ENCODE measurements at places on chromosomes 7 and 10. TPM values are rescaled to one million over a fixed set of nuclear protein-coding genes. Genes with fewer than 3 reads are reported as not detected.

CHRM2 gene
- total RNA-seq = 105 TPM

CCT6A gene
- 62.0 TPM for total RNA-seq

ADAM22 gene
- total RNA-seq = 3.4 TPM

BLOC1S2 gene
- 15.9 TPM for total RNA-seq

SFXN4 gene
- 51.7 TPM for total RNA-seq

SPDYE5 gene
- 0.20 TPM for total RNA-seq

MAT1A gene
- not detected for total RNA-seq

SDK1 gene
- total RNA-seq = 5.0 TPM

ANKRD30A gene
- total RNA-seq = not detected

C7orf57 gene
- total RNA-seq = not detected

FKBP14 gene
- total RNA-seq = 11.4 TPM

ACSM6 gene
- total RNA-seq = not detected

GRCh38 chr10:95266674-95267095, 24.1 kb downstream of the PDLIM1 start:
- no peak for DNase-seq

- DNase-seq = no peak
These were observed 101.2 kb downstream of the EPC1 start for GRCh38 chr10:32245760-32246159.

- no peak for DNase-seq
These were observed 285.9 kb upstream of the FZD8 start for GRCh38 chr10:35927990-35928488.

GRCh38 chr7:33087356-33087755, 21.8 kb downstream of the RP9 start:
- no peak for DNase-seq

DNA sequence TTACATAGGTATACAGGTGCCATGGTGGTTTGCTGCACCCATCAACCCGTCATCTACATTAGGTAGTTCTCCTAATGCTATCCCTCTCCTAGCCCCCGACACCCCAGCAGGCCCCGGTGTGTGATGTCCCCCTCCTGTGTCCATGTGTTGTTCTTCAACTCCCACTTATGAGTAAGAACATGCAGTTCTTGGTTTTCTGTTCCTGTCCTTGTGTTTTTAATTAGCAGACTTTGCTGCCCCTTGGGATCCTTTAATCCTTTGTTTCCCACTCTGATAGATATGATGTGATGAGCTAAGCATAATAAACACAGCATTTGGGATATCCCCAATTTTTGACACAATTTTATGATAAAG, 71.1 kb upstream of the PALS2 start:
- no peak for DNase-seq

GRCh38 chr7:19984231-19984632, 210.8 kb upstream of the TMEM196 start:
- no peak for DNase-seq

DNA sequence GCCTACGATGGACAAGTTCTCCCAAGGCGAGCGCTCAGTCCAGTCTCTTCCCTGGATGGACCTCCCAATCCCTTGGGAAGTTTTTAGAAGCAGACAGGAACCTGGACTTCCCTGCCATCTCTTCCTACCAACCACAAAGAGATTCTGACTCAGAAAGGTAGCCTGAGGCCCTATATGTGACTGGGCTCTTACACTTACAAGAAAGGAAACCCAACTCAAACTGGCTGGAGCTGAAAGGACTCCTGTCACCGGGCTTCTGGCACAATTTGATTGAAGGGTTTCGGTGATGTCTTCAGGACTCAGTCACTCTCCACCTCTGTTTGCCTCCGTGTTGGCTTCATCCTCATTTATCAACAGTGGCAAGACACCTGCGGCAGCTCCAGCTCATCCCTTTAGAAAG, 3.7 kb upstream of the COL13A1 start:
- no peak for DNase-seq

- peak; percentile 41 for DNase-seq
These were observed 80.4 kb downstream of the CLEC2L start for GRCh38 chr7:139603896-139604295.

- DNase-seq = peak; percentile 76
These were observed 23.2 kb downstream of the CREB3L2 start for GRCh38 chr7:137978464-137979237.

DNA sequence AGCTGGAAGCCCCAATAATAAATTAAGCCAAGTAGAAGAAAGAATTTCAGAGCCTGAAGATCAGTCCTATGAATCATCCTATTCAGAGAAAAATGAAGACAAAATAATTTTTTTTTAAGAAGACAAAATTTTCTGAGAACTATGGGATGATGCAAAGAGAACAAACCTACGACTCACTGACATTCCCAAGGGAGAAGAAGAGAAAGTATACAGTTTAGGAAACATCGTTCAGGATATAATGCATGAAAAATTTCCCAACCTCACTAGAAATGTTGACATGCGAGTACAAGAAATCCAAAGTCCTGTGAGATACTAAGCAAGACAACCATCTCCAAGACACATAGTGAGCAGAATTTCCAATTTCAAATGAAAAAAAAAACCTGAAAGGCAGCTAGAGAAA, 150.5 kb downstream of the THSD7A start:
- DNase-seq = no peak

DNA sequence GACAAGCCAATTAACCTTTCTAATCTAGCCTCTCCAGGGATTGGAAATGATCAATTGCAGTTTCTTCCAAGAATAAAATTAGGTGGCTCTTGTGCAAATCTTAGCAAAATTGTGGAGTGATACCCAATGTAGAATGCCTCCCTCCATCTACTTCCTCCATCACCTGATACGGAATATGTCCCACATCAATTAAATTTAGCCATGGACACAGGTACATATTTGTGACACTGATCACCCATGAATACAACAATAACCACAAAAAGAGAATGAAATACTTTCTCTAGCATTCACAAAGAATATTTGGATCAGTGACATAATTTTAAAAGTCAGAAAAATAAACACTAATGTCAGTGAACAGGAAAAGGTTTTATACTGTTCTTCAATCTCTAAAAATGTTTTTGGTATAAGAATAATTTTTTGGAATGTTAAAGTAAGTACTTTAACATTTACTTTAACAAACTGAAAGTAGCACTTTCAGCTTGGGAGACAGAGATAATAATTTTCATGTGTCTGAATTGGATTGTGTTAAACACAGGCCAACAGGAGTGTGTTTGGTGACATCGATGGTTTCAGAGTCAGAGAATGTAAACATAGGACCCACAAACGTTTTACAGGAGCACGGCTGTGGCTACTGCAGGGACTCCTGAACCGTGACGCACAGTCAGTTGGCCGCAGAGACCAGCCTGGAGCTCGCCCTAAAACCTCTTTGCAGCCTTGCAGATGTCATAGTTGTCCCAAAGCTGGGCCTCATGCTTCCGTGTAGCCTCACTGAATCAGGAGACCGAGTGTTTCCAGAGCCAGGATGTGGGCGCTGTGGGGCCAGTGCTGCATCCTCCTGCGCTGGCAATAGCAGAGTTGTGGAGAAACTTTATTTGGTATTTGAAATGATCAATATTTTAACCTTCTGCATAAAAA, 7.2 kb downstream of the RBM20 start:
- peak; percentile 41 for DNase-seq

DNA sequence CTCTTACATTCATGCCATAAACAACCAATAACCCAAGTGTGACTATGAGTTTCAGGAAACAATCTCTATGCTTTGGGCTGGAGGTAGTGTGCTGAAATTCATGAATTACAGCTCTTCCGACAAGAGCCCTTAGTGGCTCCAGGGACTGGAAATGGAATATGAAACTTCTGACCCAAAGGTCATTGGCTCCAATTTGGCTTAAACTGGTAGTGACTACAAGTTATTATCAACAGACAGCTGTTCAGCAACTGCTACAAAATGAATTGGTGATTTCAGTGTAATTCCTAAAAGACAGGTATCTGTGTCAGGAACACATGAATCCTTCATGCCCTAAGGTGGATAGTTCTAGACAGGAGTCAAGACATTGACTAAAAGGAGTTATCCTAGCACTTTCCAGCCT, 745.4 kb downstream of the PHTF2 start:
- no peak for DNase-seq

- no peak for DNase-seq
These were observed 2.1 kb upstream of the IDE start for GRCh38 chr10:92575961-92576360.

DNA sequence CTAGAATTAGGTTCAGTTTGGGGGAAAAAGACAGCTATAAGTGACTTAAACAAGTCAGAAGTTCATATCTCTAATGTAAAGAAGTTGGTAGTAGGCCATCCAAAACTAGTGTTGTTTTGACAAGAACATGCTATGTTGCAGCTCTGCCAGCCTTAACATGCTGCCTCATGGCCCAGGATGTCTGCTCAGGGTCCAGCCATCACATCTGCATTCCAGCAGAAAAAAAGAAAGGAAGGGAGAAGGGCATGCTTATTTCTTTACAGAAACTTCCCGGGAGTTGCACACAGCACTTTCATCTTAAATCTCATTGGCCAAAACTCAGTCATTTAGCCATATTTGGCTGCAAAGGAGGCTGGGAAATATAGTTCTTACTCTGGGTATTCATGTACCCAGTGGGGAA, 400.4 kb upstream of the PODXL start:
- DNase-seq = no peak

- DNase-seq = no peak
These were observed 56.6 kb downstream of the GSDME start for GRCh38 chr7:24700521-24701260.

DNA sequence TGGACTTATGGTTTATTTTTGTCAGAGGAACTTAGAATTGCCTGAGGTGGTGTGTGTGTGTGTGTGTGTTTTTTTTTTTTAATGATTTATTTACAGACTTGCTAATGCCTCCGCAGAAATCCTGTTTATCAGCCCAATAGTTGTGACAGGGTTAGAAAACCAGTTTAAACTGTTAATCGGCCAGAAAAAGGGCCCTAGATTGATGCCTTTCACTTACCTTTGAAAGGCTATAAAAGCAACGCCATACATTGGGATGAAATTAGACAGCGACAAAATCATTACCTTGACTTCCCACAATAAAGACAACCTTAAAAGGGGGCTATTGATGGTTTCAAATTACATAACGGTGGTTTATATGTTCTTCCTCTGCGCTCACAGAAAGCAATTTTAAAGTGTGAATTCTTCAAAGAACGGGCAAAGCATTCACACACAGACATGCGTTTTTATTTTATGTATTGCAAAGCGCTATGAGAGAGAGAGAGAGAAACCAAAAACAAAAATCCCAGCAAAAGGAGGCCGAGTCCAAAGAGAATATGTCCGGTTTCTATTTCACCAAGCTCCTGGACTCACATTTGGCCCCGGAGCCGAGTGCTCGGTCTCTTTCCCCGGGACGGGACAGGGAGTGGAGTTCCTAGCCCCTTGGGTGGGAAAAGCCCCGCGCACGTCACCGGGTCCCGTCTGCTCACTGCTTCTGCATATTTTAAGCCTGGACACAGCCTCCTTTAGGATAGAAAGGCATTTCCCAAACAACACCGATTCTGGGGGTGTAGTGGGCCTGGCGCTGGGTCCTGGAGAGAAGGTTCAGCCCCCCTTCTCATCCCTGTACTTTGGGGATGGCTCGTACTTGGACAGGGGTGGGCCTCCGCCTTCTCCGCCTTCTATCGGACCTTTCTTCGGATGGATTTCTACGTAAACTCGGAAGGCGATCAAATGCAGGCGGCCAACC, 26.8 kb upstream of the VAX1 start:
- DNase-seq = no peak

DNA sequence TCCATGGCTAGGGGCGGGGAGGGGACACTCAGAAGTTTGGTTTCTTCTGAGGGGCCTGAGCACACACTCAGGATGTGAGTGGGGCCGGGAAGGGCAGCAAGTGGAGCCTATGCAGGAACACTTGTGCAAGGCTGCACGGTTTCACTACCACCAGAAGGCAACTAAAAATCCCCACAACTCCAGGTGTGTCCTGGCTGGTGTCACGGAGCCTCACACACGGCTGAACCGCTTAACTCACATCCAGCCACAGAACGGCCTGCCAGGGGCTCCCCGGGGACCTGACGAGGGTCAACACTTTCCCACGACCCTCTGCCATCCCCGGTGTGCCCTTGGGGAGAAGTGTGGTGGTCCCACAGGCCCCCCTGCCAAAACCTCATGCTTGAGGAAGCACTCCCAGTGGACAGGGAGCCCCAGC, 173.9 kb downstream of the ELFN1 start:
- DNase-seq = no peak

DNA sequence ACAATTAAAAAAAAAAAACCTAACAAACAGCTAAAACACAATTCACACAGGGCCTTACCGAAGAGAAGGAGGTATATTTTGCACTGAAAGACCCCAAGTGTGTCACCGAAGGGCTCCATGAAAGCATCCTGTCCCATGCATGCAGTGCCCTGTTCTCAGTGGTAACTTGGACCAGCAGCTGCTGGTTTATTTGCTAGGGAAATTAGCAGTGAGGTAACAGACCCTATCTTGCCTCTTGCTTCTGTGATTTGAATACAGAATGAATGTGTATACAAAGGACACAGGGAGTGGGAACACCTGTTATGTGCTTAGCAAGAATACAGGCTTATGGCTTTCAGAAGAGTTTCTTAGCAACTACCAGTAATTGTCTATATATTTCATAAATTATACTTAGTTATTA, at the start of gene HEPACAM2:
Gene HEPACAM2 (minus strand): TSS at position 160 of the 400 bp plus-strand sequence.
- DNase-seq = no peak

DNA sequence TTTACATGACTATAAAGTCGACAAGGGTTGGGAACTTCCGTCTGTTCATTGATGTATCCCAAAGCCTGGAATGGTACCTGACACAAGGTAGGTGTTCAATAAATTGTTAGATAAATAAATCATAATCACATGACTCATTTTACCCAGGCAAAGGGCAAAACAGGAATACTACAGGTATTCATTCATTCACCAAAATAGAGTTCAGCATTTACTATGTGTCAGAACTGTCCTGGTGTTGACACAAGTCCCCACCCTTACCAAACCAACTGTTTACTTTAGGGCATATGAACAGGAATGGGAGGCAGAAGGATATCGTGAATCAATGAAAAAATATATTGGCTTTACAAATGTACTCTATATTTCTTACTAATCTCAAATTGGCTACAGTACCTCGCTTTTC, 666 bp upstream of the YAE1 start:
- no peak for DNase-seq

DNA sequence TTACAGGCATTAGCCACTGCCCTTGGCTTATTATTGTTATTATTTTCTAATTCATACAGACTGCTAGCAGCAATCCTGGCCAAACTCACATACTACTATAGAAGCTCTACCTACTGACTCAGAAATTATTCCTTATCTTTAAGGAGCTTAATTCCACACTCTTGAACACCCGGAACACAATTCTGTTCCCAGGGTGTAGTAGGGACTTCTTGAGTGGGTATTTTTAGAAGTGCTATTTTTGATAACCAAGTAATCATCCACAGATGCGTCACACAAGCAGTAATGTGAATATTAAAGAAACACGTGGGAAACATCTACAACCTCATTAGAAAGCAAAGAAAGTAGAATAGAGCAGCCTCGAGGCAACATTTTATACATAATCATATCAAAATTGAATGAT, 149.2 kb downstream of the PTEN start:
- no peak for DNase-seq

- DNase-seq = no peak
These were observed 16.7 kb downstream of the CEP55 start for GRCh38 chr10:93513091-93513490.

DNA sequence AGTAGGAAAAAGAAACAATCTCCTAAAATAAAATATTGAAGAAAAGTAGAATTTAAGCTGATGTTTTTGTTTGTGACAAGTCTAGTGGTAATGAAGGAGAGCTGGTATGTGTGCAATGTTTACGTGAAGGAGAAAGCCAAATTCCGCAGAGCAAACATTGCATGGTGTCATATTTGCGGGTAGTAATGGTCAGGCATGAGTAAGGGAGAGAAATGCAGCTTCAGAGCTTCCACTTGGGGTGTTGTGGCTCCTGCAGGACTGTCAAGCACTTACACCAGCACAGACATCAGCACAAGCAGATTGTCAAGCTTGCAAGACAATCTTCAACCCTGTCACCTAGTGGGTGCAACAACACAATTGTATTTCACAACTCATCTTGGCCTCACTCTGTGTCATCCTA, 136.5 kb upstream of the ETV1 start:
- no peak for DNase-seq

All from heart right ventricle (tissue), 16 donors.